ENCODE measurements at places on chromosomes 6 and 20. TPM values are rescaled to one million over a fixed set of nuclear protein-coding genes. Genes with fewer than 3 reads are reported as not detected.

GRCh38 chr6:17863901-17864754 is 123.3 kb downstream of the KIF13A start:
- peak; percentile 90 for DNase-seq

- DNase-seq: peak; percentile 68
Measured at GRCh38 chr20:51871943-51872342, 69.6 kb upstream of the SALL4 start.

GRCh38 chr6:163296835-163297519 is 117.5 kb upstream of the QKI start:
- DNase-seq: no peak

- no peak for DNase-seq
Measured at GRCh38 chr6:16316741-16317251, 78.4 kb downstream of the GMPR start.

DNA sequence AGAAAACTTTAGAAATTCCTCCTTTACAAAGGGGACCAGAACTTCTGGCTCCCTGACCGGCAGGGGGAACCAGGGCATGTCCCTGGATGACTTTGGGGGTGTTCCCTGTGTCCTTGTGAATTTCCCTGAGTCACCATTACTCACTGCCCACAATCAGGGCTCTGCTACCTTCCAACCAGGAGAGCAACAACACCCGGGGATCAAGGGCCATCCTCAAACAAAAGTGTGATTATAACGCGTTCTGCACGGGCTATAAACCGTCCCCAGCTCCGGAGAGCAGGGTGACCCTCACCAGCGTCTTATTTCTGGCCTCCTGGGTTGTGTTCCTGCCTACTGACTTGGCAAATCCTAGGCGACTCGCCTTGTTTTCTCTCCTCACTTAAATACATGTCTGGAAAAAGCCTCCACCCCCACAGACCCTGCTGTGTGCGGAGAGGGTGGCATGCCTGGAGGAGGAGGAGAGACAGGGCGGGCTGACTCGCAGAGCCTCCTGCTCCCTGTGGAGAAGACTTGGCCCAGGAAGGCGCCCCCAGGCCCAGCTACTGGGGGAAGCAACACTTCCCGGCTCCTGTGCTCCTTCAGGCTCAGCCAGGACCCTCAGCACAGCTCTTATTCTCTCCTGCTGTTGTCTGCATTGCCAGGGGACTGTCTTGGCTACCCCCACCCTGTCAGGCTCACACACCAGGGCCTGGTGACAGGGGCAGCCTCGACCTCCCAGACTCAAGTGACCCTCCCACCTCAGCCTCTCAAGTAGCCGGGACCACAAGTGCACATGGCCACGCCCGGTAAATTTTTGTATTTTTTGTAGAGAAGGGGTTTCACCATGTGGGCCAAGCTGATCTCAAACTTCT is 54.1 kb downstream of the FGD2 start:
- peak; percentile 96 for DNase-seq

GRCh38 chr6:3229566-3230178 is 2.2 kb upstream of the TUBB2B start:
- no peak for DNase-seq

GRCh38 chr6:151067684-151068596 is 171.8 kb upstream of the AKAP12 start:
- DNase-seq: peak; percentile 94

DNA sequence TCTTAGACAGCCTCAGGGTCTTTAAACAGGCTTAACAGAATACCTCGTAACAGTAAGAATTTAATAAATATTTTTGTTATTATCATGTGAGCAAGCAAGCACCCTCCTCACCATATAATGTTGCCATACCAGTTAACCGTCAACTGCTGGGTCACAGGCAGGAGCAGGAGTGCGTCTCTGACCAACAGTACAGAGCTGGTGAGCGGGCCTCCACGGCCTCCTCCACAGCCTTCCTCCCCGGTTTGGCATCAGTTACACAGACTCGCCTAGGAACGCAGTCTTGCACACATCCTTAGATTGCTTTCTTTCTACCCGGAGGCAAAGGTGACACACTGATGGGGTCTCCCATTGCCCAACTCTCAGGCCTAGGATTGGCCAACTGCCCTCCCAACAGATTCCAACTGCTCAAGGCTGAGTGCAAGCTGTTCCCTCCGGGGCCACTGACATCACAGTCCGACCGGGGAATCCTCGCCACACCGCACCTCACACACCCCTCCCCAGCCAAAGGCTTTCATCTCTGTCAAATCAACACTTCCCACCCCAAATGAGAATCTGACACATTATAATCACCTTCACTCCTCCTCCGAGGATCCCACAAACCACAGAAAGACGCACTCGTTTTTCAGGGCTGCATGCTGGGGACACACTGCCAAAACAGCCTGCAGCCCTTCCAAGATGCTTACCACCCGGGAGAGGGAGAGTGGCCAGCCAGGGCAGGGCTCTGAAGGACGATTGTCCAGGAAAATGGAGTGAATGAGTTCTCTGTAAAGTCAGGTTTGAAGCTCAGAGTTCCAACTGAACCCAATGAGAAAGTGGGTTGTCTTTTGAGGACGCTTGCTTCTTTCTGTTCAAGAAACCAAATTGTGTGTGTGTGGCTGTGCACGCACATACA is 63.2 kb downstream of the PDE10A start:
- DNase-seq: no peak

- DNase-seq: no peak
Measured at GRCh38 chr6:150723857-150724256, 124.2 kb downstream of the PLEKHG1 start.

DNA sequence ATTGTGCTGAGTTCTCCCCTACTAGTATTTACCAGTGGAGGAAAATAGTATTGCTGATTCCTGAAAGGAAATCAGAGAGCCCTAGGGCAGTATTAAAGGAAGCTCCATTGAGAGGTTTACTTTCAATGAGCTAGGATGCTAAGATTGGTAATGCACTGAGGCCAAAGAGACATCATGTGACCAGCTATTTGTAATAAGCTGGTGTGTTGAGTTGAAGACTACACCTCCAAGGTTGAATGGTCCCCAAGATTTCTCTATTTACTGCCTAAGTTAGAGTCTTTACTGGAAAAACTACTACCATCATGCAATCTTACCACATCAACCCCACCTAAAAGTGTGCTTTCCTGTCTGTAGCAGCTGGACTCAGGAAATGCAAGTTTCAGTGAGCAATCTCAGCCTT is 151.5 kb upstream of the GJE1 start:
- no peak for DNase-seq

DNA sequence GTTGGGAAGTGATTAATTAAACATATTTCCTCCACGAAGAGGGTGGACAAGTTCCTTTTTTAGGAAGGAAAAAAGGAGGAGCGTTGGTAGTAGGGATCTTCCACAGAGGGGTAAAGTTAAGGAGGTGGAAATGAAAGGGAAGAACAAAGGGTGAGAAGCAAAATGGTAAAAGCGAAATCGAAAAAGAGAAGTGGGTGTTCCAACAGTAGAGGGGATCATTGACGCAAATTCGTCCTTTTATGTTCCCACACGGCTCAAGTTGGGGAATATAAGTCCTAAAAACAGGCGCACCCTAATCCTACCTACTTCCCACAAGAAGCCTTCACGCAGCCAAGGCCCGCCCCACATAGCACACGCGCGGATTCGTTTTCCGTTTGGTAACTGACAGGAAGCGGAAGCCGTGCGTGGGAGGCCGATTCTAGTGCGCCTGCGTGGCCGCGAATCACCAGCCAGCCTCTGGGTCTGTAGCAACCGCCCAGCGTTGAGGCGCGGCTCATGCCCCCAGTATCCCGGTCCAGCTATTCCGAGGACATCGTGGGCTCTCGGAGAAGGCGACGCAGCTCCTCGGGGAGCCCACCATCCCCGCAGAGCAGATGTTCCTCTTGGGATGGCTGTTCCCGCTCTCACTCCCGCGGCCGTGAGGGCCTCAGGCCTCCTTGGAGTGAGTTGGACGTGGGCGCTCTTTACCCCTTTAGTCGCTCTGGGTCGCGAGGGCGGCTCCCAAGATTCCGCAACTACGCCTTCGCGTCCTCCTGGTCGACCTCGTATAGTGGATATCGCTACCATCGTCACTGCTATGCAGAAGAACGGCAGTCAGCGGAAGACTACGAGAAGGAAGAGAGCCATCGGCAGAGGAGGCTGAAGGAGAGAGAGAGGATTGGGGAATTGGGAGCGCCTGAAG is at the start of gene NKAPL:
TSS of gene NKAPL (plus strand) at position 421 of the 901 bp plus-strand sequence. CDS start at position 496, 75 bp downstream.
- DNase-seq: peak; percentile 52

DNA sequence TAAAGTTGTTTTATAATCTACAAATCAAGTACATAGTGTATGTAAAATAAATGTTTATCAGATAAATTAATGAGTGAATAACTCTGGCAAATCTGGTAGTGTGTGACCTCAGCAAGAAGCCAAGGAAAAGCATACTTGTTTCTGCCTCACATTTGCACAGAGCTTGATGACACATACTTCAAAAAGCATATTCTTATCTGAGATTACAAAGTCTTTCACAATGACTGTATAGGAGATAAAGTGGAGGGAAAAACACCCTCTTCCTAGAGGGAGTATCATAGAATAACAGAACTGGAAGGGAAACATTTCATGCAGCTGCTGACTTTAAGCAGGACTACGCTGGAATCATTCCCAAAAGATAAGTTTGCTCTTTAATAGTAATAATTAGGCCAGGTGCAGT is 28.1 kb upstream of the AKAP7 start:
- peak; percentile 93 for DNase-seq

SLC4A11 gene
- total RNA-seq: 1.6 TPM

SLC35D3 gene
- total RNA-seq: not detected

TINAG gene
- not detected for total RNA-seq

TBXT gene
- not detected for total RNA-seq

FERMT1 gene
- 4.3 TPM for total RNA-seq

ULBP3 gene
- total RNA-seq: 17.3 TPM

ENPP5 gene
- total RNA-seq: 0.43 TPM

QKI gene
- total RNA-seq: 153 TPM
